ENCODE measurements at places on chromosomes 2 and 18.

- no peak for DNase-seq
Observed at GRCh38 chr2:200359552-200359951, 53.1 kb downstream of the SPATS2L start.

- no peak for DNase-seq
Observed at GRCh38 chr2:2901384-2902345, 476.0 kb downstream of the EIPR1 start.

- DNase-seq: peak; percentile 56
Observed at GRCh38 chr2:3959372-3959771, 256.0 kb downstream of the DCDC2C start.

DNA sequence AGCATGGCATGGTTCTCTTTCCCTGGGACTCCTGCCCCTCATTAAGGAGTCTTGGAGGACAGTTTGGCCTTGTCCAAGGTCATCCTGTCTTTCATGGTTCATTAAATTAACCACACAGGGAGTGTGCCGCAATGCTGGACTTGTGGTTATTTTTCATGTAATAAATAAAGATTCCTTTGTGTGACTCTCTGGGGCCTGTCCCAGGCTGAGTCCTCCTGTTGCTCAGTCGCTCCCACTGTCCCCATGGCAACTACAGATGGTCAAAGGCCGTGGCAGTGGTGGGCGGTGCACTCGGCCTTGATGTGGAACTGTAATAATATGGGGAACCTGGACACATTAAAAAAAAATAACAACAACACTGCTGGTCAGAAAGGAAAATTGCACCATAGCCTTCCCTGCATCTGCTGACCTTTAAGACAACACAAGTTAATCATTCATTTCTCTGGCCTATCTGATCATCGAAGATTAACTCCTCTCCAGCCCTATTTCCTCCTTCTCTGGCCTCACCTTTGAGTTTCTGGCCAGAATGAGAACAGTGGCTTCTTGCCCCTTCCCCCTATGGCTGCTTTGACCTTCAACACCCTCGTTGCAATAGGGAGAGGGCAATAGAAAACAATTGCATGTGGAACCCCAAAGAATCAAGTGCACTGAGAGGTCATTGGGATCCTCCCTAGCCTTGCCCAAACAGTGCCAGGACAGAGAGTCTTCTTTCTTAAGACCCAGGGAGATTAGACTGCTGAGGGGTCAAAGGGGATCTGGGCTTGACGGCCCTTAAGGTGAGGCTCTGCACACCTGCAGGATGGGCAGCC is 44.7 kb downstream of the PSD4 start:
- peak; percentile 78 for DNase-seq

GRCh38 chr2:117977696-117978095 is 36.2 kb downstream of the CCDC93 start:
- no peak for DNase-seq

GRCh38 chr2:2831633-2832032 is 500.6 kb upstream of the MYT1L start:
- DNase-seq: peak; percentile 48

DNA sequence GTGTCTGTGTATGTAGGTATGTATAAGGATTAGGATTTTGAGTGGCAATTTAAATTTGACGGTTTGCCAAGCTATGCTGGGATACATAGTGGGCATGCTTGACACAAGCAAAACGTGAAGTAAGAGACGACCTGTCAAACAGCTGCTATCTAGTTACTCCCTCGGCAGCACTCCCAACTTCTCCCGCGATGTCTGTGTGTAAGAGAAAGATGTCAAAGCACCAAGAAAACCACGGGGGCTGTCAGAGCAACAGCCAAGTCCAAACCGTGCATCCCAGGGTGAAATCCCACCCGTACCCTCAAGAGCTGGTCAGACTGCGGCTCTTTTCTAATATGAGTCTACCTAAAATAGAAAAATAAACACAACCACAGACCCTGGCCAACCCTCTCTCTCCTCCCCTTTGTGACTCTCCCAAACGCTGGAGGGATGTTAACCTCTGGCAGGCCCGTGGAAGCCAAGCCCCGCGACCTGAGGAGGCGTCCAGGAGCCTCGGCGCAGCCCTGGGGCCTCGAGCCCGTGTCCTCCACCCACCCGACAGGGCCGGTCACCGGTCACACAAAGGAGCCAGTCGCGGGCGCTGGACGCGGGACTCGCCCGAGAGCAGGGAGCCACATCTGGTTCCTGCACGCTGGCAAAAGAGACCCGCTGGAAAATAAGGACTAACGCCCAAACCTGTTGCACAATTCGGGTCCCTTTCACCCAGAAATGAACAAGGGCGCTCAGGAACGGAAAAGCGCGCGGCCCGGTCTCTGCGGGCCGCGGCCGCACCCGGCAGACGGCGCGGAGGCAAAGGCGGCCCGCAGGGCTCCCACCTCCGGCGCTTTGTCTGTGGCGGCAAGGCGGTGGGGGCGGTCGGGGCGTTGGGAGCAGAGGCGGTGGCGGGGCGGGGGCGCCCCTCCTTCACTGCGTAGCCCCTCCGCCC is 925 bp downstream of the SESTD1 start:
- peak; percentile 60 for DNase-seq

DNA sequence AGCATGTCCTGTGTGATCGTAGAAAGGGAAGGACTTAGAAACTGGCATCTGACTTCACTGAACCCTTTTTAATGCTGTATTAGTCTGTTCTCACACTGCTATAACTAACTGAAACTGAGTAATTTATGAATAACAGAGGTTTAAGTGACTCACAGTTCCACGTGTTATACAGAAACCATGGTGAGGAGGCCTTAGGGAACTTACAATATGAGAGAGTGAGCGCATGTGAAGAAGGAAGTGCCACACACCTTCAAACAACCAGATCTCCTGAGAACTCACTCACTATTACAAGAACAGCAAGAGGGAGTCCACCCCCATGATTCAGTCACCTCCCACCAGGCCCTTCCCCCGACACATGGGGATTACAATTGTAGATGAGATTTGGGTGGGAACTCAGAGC is 811.3 kb downstream of the CPS1 start:
- no peak for DNase-seq
